ENCODE measurements at places on chromosomes 4 and X.

DNA sequence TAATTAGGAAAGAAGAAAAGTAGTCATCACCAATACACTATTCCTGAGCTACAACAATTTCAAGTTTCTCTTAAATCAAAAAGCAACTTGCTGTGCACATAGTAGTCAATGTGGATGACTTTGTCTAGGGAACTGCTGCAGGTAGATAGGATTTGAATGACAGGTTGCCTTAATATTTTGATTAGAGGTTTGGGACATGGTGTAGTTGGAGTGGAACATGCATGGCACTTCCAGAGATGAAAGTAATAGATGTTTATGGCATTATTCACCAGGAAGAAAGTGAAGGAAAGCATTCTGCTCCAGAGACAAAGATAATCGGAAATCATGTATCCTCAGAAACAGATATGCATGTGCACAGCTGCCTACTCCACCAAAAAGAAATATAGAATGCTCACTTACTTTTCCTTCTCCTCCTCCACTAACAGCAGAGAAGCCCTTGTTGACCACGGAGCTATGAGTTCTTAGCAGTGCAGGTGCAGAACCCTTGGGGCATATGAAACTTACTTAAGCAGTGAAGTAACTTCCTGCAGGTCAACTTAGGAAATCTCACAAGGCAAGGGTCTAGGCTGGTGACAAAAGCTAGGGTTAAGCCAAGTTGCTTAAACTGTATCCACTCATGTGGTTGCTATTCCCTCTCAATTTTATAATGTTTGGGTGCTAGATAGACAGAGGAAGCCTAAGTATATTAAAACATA, 390.8 kb downstream of the HNRNPD start:
- DNase-seq = no peak

GRCh38 chr4:109440948-109441347, 7.3 kb downstream of the SEC24B start:
- no peak for DNase-seq

DNA sequence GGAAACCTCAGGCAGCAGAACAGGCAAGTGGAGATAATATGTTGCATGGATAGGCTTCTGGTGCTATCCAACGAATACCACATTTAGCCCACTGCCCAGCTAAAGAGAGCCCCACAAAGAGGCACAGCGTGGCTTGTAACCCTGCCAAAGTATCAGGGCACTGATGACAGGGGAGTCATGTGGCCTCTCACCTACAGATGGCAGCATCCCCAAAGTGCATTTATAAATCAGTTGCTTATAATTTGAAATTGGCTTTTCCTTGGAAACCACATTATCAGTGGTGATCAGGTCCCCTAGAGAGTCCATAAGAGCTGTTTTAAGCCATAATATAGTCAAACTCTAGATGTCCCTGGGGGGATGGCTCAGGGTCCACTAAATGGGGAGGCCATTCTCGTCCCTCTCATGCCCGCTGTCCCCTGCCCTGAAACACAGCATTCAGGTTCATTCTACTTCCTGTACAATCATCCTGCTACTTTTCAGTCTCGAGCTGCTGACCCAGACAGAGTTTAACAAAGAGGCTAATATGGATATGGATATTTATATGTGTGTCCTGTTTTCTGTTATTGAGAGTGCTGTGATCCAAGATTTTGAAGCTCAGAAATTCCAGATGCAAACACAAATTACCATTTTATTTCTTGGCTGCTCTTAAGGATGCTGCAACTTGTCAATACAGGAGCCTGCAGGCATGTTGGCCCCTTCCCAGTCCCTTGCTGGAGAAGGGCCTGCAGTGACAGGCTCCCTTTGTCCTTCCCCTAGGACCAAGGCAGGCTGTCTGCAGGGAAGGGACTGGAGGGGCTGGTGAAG, 28.5 kb downstream of the SRPX start:
- DNase-seq = no peak

GRCh38 chr4:119244344-119244743, 31.8 kb downstream of the USP53 start:
- no peak for DNase-seq

GRCh38 chrX:32392655-32393054, 818.7 kb downstream of the DMD start:
- DNase-seq = no peak

- DNase-seq = peak; percentile 17
These were observed 4.7 kb downstream of the THAP9 start for GRCh38 chr4:82905205-82905604.

- no peak for DNase-seq
These were observed 22.8 kb upstream of the HSPA4L start for GRCh38 chr4:127759228-127759820.

- DNase-seq = no peak
These were observed 78.0 kb downstream of the CHRNA9 start for GRCh38 chr4:40412866-40413795.

GRCh38 chrX:15714529-15714928, 23.5 kb upstream of the CA5B start:
- no peak for DNase-seq

Data from activated gamma-delta T cell treated with anti-CD3 and anti-CD28 coated beads, Interleukin-2, amount 50 U/mL, for 16 hours (primary cell).